GM12878 (cell line): ENCODE measurements at places on chromosomes 4 and X.

- H3K27me3 ChIP-seq = no peaks in the 10 kb centered on the region; the same call in 1 of the 2 replicates
- no peak overlapping the region for H3K4me3 ChIP-seq
- H3K36me3 ChIP-seq = no peaks in the 10 kb centered on the region
- no peak overlapping the region for H3K27ac ChIP-seq
- no peak for DNase-seq
Measured at GRCh38 chrX:10750581-10750980, 130.2 kb upstream of the MID1 start.

DNA sequence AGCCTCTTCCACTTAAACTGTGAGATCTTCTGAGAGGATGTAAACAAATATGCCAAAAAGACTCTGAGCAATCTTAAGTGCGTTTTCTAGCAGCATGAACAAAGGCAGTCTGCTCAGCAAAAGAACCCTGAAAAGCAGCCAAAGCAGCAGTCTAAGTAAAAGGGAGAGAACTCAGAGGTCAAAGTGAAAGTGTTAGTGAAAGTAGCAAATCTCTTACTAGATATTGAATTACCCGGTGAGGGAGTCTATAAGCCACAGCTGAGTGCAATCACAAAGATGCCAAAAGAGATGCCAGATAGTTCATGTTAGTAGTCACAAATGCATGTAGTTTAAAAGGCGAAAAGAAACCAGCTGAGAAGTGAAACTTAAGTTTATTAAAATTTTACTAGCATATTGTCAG lies 7.9 kb upstream of the GNRHR start:
- no peaks in the 10 kb centered on the region for H3K27me3 ChIP-seq
- no peaks in the 10 kb centered on the region for H3K36me3 ChIP-seq
- no peak overlapping the region for H3K4me3 ChIP-seq
- H3K27ac ChIP-seq = 0 out of 2 replicates have a peak overlapping the region, but pooled peaks have one; percentile 13
- H3K4me1 ChIP-seq = no peaks in the 10 kb centered on the region

- no peak overlapping the region for H3K27ac ChIP-seq
- H3K36me3 ChIP-seq = no peaks in the 10 kb centered on the region
- no peak for DNase-seq
- no peaks in the 10 kb centered on the region for H3K27me3 ChIP-seq
Measured at GRCh38 chrX:57155171-57155570, 18.0 kb upstream of the SPIN2A start.

GRCh38 chrX:133321451-133321850 lies 93.8 kb downstream of the GPC4 start:
- no peak overlapping the region for H3K27ac ChIP-seq
- no peak overlapping the region for H3K4me3 ChIP-seq
- no peaks in the 10 kb centered on the region for H3K27me3 ChIP-seq
- no peaks in the 10 kb centered on the region for H3K36me3 ChIP-seq
- H3K4me1 ChIP-seq = no peaks in the 10 kb centered on the region
- no peak for DNase-seq

GRCh38 chr4:140856621-140857062 lies 100.5 kb upstream of the TBC1D9 start:
- H3K27ac ChIP-seq = no peak overlapping the region
- no peaks in the 10 kb centered on the region for H3K27me3 ChIP-seq
- no peaks in the 10 kb centered on the region for H3K4me1 ChIP-seq
- H3K36me3 ChIP-seq = no peaks in the 10 kb centered on the region
